Breast epithelium (tissue), 4 donors: ENCODE measurements at places on chromosomes 5 and 9.

- DNase-seq = no peak
- no peaks in the 10 kb centered on the region for H3K27me3 ChIP-seq
- no peak overlapping the region for H3K4me3 ChIP-seq
These were observed 35.6 kb upstream of the ADRA1B start for GRCh38 chr5:159880676-159881075.

DNA sequence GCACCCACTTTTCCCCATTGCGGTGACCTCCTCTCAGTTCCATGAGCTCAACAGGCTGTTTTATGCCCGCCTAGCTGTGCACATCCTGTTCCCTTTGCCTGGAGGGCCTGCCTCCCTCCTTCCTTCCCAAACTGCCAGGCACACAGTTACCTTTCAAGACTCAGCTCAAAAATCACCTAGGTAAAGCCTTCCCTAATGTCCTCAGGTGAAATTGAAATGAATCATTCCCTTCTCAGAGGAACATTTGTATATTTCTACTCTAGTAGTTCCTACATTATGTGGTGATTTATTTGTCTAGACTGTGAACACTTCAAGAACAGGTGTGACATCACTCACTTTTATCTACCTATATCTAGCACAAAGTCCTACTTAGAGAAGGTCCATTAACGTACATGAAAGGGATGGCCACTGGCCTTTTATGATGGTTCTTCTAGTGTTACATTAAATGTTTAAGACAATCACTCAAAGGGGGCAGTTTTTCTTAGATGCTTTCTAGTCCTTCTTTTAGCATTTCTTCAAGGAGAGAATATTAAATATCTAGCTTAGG lies 103.5 kb upstream of the EQTN start:
- no peaks in the 10 kb centered on the region for H3K27me3 ChIP-seq
- H3K4me1 ChIP-seq = no peaks in the 10 kb centered on the region
- no peaks in the 10 kb centered on the region for H3K36me3 ChIP-seq

- peak; percentile 48 for DNase-seq
- no peaks in the 10 kb centered on the region for H3K4me1 ChIP-seq
- H3K36me3 ChIP-seq = no peaks in the 10 kb centered on the region
- H3K27ac ChIP-seq = no peak overlapping the region
- H3K27me3 ChIP-seq = no peaks in the 10 kb centered on the region
These were observed 20.3 kb downstream of the ZDHHC11B start for GRCh38 chr5:763998-764781.

GRCh38 chr5:139205586-139205985 lies 7.4 kb upstream of the SIL1 start:
- no peak for DNase-seq
- H3K4me3 ChIP-seq = no peak overlapping the region
- no peaks in the 10 kb centered on the region for H3K36me3 ChIP-seq
- H3K27me3 ChIP-seq = no peaks in the 10 kb centered on the region
- no peak overlapping the region for H3K27ac ChIP-seq

- no peak overlapping the region for H3K4me3 ChIP-seq
- no peaks in the 10 kb centered on the region for H3K27me3 ChIP-seq
These were observed 115.3 kb upstream of the PCSK5 start for GRCh38 chr9:75775166-75775565.

DNA sequence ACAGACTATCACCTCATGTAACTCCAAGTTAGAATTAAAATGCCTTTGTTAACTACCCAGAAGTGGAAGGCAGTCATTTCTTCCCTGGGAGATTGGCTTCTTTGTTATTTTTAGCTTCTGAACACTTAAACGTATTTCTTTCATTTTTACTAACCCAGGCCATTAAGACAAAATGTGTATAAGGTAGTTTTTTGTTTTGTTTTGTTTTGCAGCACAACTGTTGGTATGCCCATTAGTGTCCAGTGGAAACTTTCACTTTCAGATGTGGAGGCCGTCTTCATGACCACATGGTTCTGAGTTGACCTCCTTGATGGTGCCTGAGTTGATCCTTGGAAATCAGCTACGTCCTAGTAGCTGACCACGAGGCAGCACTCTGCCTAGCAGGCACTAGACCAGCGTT lies 264.6 kb upstream of the ZNF608 start:
- H3K36me3 ChIP-seq = no peaks in the 10 kb centered on the region
- no peak overlapping the region for H3K4me3 ChIP-seq
- H3K27ac ChIP-seq = no peak overlapping the region
- H3K4me1 ChIP-seq = no peaks in the 10 kb centered on the region
